Muscle of leg (tissue), 16 donors: ENCODE measurements at places on chromosomes 6 and 20. TPM values are rescaled to one million over a fixed set of nuclear protein-coding genes. Genes with fewer than 3 reads are reported as not detected.

DNA sequence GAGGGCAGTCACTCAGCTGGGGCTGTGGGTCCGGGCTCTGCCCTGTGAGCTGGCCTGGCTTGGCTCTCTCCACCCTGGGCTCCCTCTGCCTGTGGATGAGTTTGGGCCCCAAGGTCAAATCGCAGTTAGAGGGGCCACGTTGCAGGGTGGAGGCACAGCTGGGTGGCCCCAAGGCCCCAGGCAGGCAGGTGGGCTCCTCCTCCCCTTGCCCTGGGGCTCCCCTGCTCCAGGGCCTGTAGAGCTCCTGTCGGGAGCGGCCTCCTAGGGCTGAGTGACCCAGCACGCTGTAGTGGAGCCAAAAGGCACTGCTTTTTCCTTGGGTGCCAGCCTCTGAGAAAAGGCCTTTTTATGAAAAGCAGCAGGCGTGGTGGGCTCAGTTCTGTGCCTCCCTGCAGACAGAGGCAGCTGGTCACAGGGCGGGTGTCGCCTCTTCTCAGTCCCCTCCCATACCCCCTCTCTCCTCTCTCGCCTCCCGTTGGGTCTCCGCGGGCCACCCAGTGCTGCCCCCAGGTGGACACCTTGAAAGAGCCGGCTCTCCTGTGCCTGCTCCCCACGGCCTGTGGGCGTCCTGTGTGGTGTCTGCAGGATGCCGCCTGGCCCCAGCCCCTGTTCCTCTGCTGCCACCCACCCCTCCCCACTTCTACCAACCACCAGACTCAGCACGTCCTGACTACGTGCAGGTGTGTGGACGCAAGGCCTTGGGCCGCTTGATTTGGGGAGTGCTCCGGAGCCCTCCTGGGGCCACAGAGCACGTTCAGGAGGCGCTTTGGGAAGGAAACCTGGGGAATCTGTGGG, 13.2 kb downstream of the SS18L1 start:
- DNase-seq = peak; percentile 61

DNA sequence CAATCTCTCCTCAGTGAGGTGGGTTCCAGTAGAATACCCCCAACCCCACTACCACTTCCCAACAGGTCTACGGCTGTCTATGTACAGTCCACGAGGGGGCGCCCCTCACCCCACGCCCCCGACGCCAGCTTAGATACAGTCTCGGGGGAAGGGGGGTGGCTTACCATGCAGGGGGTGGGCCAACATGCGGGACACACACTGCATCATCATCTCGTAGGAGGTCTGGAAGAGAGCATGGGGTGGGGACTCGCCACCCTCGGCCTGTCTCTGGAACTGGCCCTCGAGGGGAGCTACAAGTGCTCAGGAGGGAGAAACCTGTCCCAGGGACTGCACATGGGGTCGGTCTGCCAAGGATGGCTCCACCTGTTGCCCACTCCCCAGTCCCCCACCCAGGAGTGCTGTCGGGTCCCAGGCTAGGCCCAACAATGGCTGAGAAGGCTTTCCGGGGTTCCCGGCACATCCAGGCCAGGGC, 8.5 kb downstream of the MTCH1 start:
- no peak for DNase-seq

GRCh38 chr6:1995636-1996035, 249.8 kb downstream of the GMDS start:
- no peak for DNase-seq

GRCh38 chr6:13700232-13700631, 11.4 kb downstream of the RANBP9 start:
- no peak for DNase-seq

DNA sequence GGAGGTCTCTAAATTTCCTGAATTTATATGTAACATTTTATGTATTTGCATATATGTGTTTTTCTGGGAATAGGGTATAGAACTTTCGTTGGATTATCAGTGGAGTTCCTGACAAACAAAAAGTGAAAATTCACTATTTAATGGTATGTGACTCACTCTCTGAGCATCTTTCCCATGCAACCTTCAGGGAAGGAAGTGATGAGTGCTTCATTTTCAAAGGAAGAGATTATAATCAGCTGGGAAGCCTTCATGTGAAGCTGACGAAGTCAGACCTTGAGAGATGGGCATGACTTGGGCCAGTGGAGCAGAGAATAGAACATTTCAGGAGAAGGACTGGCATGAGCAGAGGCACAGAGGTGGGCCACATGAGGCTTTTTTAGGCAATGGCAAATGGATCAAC, 72.7 kb downstream of the FAXC start:
- DNase-seq = no peak

Gene EDN1
- total RNA-seq = 3.3 TPM

Gene PPP1R16B
- total RNA-seq = 5.5 TPM
